ENCODE measurements at places on chromosomes 6 and 20. TPM values are rescaled to one million over a fixed set of nuclear protein-coding genes. Genes with fewer than 3 reads are reported as not detected.

Gene SLC12A5
- not detected for total RNA-seq

Gene KIZ
- total RNA-seq: 7.8 TPM

Gene PTCRA
- not detected for total RNA-seq

- H3K27ac ChIP-seq: no peak overlapping the region
- H3K4me1 ChIP-seq: no peaks in the 10 kb centered on the region
- H3K27me3 ChIP-seq: no peaks in the 10 kb centered on the region
- H3K36me3 ChIP-seq: no peaks in the 10 kb centered on the region
Observed at GRCh38 chr20:12153628-12154027, 235.9 kb downstream of the BTBD3 start.

- no peaks in the 10 kb centered on the region for H3K4me1 ChIP-seq
- no peak for DNase-seq
- H3K4me3 ChIP-seq: no peak overlapping the region
- no peaks in the 10 kb centered on the region for H3K27me3 ChIP-seq
- H3K27ac ChIP-seq: no peak overlapping the region
Observed at GRCh38 chr6:130069485-130069884, 51.1 kb downstream of the L3MBTL3 start.

GRCh38 chr6:163459536-163459935 is 45.0 kb downstream of the QKI start:
- no peak overlapping the region for H3K4me3 ChIP-seq
- H3K27me3 ChIP-seq: no peaks in the 10 kb centered on the region
- no peak overlapping the region for H3K27ac ChIP-seq
